Stimulated activated CD4-positive, alpha-beta T cell treated with anti-CD3 and anti-CD28 coated beads, Interleukin-4, amount 100 ng/mL, for 1 hour (primary cell): ENCODE measurements at places on chromosomes 1 and 21.
A peak's percentile ranks its signal among the peaks of the same experiment; 100 is the strongest.

GRCh38 chr1:89257041-89257440, 15.6 kb downstream of the GBP5 start:
- no peak for DNase-seq

- no peak for DNase-seq
Observed at GRCh38 chr21:36579898-36580297, 100.0 kb upstream of the CLDN14 start.

DNA sequence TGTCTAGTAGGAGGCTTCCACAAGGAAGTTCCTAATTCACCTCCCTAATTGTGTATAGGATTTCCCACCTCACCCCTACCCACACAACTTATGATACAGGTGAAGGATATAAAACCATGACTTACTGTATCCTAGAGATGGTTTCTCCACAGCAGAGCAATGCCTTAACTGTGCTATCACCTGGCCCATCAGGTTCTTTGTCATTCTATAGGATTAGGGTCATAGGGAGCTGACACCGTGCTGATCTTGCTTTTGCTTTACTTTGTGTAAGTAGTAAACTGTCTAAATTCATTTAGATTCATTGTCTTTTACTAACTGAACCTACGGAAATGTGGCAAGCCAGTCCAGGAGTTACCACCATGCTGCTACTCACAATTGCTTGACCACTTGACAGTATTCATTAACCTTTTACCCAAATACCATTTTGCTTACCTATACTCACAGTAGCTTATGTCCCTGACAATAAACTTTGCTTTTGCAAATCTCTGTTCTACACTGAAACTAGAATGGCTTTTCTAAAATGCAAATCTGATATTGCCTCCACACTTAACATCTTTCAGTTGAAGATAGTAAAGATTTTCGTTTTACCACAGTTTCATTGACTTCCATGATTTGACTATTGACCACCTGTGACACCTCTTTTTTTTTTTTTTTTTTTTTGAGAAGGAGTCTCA, 147.6 kb downstream of the IFI44 start:
- DNase-seq, result no peak

DNA sequence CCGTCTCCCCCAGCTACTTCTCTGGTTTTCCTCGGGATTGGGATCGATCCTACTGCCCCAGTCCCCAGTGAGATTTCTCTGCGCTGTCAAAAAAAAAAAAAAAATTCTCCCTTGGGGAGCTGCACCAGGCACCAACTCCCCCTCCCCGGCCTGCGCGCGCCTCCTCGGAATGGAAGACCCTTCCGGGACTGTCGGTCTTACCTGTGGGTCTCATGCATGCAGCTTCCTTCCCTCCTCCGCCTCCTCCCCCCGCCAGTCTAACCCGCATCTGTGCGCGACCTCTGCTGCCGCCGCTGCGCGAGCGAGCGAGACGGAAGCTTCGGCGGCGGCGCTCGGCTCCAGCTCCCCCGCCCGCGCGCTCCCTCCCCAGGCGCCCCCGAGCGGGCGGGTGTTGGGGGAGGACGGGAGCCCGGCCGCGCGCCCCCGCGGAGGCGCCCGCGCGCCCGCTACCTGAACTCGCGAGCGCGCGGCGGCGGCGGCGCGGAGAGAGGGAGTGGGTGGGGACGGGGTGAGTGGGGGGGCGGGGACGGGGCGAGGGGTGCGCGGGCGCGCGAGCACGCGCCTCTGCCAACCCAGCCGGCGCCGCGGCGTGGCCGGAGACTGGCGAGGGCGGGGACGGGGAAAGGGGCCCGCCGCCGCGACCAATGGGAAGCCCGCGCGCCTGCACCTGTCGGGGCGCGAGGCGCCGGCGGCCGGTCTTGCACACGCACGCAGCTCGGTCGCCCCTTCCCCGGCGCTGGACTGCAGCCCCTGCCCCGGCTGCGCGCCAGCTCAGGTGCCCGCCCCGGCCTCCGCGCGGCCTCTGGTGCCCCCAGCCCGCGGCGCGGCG, at the start of gene SUSD4:
Gene SUSD4, minus strand, starts transcription at position 321 of the 829 bp plus-strand sequence. CDS start 751 bp downstream, outside the sequence.
- peak; percentile 68 for DNase-seq

GRCh38 chr1:212219679-212220463, 65.3 kb upstream of the PPP2R5A start:
- DNase-seq, result no peak

DNA sequence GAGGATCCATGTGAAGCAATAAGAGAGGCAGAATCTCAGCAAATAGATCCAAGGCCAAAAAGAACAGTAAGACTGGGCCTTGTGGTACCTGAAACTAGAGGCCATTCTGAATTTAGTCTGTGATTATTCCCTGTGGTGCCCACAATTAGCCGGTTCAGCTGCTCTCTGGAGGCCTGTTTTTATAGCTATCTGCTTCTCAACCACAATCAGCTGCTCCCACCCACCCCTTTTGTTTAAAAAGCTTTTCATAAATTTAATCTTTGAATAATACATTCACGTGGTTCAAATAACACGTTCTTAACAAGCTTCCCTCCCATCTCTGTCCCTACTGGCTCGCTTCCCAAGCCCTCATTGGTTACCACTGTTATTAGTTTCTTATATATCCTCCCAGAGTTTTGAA, 18.0 kb downstream of the UBE2T start:
- DNase-seq, result no peak

DNA sequence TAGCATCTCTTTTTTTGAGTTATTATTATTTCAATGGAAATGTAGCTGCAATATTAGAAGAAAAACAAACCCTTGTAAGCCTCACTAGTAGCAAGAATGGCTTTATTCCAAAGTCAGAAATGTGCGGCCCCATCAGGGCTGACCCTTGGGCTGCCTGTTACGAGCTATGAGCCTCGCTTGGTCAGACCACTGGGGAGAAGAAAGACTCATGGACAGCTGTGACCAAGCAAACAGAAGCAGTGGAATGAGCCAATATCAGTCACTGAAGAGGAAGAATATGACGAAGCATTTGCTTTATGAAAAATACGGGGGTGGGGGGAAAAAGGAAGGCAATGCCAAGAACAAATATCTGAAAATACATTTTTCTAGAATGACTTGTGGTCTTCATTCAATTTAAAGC, 504.5 kb downstream of the LMO4 start:
- DNase-seq, result no peak

DNA sequence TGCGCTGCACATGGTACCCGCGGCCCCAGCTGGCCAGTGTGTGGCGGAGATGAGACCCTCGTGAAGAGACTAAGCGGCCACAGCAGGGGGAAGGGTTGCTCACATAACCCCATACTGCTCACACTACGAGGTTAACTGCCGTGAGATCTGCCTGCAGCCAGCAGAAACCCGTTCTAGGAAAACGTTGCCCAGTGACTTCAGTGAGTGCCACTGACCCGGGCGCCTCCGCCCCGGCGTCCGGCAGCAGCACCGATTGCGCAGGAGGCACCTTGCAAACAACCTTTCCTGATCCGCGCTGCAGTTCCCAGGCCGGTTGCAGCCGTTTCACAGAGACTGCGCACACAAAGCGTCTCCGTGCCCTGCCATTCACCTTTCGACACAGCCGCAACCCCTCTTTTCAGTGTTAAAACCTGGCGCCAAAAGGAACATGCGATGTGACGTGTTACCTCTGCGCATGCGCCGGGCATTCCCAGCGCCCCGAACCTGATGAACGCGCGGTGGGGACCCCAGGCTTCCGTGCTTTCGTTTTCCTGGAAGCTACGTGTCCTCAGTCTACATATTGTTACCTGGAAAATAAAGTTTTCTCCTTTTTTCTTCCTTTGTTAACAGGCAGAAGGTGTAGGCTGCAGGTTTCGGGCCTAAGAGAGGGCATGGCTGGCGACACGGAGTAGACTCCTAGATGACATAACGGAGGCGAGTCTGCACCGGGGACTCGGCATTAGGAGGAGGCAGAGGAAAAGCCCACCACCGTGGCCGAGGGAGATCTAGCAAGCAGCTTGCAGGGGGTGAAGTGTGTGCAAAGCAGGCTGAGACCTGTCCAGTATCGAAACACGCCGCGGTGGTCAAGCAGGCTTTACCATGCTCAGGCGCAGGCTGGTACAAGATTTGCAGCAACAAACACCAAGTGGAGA, 8.9 kb downstream of the VPS26C start:
- peak; percentile 78 for DNase-seq

DNA sequence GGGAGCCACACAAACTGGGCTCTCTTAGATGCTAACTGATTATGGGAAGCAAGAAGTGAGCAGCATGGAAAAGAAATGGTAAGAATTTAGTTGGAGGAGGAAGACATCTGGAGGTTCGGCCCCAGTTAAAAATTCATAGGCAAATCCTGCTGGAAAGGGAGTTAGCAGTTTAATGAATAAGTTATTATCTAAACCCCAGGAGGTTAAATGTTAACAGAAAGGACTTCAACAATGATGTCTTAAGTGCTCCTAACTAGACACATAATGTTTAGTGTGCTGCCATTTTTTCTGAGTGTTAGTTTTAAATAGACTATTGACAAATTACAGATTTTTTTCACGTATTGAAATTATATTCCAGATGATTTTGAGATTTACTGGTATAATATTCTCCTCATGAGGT, 1265.3 kb upstream of the ADGRL2 start:
- no peak for DNase-seq

- DNase-seq, result no peak
Observed at GRCh38 chr1:40014253-40014706, 26.2 kb upstream of the CAP1 start.

DNA sequence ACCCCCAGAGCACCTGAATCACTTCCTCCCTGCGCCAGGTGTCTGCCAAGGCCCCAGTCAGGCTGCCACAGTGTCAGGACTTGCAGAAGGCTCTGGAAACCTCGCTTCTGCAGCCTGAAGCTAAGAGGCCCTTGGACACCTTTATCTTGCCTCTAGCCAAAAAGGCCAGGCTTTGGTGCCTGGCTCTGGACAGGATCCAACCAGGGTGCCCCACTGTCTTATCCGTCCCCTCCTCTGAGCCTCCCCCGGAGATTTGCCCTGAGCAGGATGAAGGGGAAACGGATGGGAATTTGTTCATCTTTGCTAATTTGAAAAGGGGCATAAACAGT, 12.8 kb upstream of the CLSTN1 start:
- DNase-seq, result no peak

DNA sequence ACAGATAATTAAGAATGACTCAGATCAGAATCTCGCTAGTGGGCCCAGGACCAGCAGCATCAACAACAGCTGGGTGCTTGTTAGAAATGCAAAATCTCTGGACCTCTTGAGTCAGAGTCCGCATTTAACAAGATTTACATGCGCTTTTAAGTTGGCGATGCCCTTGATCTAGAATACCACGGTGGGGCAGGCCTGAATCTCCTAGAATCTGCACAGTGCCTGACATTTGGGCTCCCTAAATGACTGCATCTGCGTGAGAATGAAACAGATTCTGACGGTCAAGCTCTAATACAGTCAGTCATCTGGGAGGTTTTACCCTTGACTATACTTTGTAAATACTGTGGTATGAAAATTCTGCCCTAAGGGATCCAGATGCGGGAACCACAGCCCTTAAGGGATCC, 17.2 kb upstream of the RAB29 start:
- DNase-seq, result no peak

DNA sequence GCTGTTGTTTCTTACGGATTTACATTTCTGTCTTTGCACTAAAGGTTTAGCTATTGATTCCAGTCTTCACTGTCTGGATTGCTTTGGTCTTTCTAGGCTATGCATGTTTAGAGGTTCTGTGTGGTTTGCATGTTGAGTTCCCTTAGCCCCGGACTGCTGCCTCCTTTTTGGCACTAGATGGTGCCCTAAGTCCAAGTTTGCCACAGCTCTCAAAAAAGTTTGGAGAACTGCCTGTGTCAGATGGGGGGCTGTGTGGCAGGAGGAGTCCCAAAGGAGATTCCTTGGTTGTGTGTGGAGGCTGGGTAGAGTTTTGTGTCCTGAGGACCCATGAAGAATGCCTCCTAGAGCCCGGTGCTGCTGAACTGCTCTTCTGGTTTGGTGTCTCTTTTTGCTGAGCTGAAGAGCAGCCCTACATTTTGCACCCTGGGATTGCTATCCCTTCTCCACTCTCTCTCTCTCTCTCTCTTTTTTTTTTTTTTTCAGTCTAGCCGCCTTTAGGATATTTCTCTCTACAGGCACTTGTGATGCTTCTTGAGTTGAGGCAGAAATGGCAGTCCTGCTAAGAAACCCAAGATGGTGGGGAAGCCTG, 74.4 kb downstream of the PTGS2 start:
- no peak for DNase-seq

DNA sequence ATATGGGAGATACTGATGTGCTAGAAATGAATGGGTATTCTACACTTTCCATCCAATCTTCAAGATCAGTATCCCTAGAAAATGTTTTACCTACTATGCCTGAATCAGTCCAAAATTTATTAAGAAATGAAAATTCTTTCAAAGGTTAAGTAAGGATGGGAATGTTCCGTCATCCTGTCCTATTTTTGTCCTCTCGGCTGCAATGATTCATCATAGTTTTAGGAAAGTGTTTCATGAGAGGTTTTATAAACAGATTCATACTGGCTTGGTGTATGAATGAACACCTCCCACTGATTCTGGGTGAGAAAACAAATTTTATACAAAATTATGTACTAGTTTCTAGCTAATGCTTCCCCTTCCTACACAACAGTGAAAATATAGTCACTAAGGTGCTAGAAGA, 504.6 kb upstream of the NR5A2 start:
- DNase-seq, result no peak

GRCh38 chr1:247487057-247487456, 29.2 kb upstream of the OR2B11 start:
- DNase-seq, result no peak

DNA sequence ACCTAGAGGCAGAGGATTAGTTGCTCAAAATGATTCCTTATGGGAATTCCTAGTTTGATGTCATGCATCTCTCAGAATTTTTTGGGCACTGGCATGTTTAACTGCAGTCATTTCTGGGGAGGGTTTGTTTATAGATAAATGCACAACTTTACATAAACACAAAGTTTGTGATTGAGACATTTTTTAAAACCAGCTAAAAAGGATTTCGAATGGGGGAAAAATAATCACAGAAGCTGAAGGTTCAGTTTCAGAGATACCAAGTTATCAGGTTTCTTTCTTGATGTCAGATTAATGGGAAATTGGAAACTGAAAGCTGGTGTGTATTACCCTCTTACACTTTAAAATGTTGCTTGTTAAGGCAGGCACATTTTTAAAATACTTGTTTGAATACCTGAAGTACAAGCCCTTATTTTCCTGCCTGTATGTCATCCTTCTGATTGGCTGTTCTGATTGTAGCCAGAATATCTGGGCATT, 72.1 kb downstream of the DISP1 start:
- DNase-seq, result no peak

DNA sequence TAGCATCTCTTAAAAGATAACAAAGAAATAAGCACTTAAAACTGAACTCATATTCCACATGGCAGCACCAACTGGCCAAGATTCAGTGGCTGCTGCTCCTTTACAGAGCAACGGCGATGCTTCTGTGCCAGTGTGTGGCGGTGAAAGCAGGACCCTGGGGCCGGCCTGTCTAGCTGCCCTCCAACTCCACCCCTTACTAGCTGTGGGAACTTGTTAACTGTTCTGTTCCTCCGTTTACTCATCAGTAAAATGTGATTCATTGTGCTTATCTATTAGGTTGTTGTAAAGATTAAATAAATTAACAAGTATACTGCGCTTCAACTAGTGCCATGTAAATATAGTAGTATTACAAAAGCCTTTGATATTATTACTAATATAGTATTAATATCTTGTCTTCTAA, 133.2 kb downstream of the GDAP2 start:
- DNase-seq, result no peak
